ENCODE measurements at places on chromosomes 12 and 14.

- no peak for DNase-seq
These were observed 55.5 kb upstream of the ESRRB start for GRCh38 chr14:76320486-76320885.

GRCh38 chr14:28138341-28138740 lies 628.2 kb upstream of the FOXG1 start:
- DNase-seq = no peak

- no peak for DNase-seq
These were observed at the start of gene SLC5A8 for GRCh38 chr12:101209319-101210302. SLC5A8 (minus strand) TSS chr12:101210238; CDS start chr12:101209848, 390 bp downstream.

GRCh38 chr12:4217091-4217490 lies 56.5 kb upstream of the CCND2 start:
- DNase-seq = no peak

GRCh38 chr14:35197015-35197414 lies 74.7 kb downstream of the PRORP start:
- DNase-seq = no peak

DNA sequence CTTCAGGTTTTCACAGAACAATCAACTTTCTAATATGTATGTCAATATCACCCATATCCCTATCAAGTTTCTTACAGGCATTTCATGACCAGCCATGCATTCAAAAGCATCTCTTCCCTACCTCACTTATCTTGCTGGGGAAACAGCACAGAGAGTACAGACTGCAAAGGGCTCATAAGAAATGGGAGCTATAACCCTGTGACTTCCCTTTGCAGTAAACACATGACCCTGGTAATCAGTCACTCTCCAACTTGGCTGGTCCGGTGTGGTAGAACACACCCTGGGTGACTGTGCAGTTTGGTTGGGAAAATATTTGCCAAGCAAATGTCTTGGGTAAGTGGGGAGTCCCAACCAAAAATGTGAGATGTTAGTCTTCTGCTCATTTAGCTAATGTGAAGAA lies 49.4 kb upstream of the TMCC3 start:
- DNase-seq = no peak

DNA sequence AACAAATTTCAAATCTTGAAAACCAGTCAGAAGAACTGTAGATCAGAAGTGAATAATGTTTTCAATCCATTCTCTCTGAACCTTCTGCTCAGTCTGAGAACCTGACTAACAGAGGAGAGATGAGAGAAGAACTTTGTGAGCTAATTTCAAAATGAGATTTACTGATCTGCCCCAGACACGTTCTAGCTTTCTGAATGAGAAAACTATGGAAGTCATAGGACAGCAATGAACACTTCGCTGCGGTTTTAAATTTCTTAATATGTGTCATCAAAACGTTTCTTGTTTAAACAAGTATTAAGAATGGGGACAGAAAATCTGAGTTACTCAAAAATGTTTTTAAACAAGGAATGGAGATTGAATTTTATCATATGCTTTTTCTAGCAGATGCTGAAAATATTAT lies 66.6 kb upstream of the FAR2 start:
- DNase-seq = no peak

DNA sequence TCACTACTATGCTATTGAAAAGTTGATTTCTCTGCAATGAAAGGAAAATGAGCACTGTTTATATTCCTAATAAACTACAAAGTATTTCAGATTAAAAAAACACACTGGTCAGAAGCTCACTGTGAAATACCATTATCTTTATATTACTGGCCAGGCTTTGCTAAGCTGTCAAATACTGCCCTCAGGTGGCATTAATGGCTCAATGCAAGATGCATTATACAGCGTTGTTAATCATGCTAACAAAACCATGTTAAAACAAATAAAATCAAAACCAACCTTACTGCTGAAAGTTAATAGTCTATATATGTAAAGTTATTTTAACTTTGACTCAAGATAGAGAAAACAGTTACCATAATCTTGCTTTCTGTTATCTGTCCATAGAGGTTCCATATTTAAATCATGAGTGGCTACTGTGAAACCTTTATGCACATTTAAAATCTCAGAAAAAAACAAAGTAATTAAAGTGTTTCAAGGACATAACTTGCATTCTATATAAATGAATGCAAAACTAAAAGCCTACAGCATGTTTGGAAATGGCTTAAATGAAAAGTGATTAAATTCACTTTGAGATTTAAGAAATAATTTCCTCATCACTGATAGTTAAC lies 121.7 kb downstream of the RALGAPA1 start:
- no peak for DNase-seq

GRCh38 chr14:55572578-55572977 lies 7.4 kb upstream of the KTN1 start:
- no peak for DNase-seq

GRCh38 chr12:117821480-117822175 lies 147.2 kb downstream of the KSR2 start:
- DNase-seq = no peak

DNA sequence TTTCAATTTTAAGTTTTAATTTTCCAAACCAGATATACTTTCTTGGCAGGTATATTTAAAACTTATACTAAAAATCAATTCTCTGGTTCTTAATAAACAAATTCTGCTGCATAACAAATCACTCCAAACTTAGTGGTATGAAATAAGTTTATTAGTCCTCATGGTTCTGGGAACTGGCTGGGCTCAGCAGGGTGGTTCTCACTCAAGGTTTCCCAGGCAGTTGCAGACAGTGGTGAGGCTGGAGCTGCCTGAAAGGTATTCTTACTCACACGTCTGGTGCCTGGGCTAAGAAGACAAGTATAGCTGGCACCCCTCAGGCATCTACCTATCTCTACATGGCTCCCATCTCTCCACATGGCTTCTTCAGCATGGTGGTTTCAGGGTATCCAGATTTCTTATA lies 308.2 kb upstream of the CCDC196 start:
- no peak for DNase-seq
